Stimulated activated CD8-positive, alpha-beta memory T cell treated with anti-CD3 and anti-CD28 coated beads, Interleukin-15, amount 100 ng/mL, for 48 hours (primary cell): ENCODE measurements at places on chromosomes 3 and 15.

- DNase-seq = no peak
Measured at GRCh38 chr15:70669966-70670658, 93.2 kb downstream of the UACA start.

GRCh38 chr15:30794388-30794787 lies 109.3 kb upstream of the FAN1 start:
- no peak for DNase-seq

GRCh38 chr3:14489641-14490040 lies 50.5 kb downstream of the GRIP2 start:
- DNase-seq = no peak

DNA sequence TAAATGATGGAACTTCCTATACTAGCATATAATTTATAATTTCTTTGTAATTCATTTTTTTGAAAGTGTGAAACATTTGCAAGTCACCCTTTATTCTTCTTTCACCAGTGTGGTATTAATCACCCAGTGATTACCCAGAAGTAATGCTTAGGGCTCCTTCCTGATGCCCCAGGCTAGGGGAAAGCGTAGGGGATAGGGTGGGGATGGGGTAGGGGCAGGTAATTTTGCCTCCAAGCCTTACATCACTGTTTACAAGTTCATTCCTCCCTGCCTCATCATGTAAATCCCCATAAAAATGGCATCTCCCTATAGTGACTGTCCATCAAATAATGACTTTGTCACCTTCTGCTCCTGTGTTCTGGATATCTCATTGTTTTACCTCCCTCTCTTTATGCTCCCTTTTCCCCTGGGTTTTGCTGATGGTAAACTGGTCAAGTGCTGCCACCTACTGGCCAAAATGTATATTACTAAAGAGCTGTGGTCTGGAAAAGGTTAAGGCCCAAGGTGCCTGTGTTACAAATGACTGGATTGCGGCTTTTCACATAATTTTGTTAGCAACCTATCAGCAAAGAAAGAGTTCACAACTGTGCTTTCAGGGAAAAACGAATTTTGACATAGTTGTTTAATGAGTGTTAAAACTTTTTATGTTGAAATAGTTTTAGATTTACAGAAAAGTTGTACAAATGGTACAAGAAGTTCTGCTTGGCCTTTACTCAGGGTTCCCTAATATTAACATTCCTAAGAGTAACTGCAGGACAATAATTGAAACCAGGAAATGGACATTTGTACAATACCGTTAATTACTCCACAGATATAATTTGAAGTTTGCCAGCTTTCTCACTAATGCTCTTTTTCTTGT lies 54.7 kb downstream of the ONECUT1 start:
- DNase-seq = peak; percentile 4

DNA sequence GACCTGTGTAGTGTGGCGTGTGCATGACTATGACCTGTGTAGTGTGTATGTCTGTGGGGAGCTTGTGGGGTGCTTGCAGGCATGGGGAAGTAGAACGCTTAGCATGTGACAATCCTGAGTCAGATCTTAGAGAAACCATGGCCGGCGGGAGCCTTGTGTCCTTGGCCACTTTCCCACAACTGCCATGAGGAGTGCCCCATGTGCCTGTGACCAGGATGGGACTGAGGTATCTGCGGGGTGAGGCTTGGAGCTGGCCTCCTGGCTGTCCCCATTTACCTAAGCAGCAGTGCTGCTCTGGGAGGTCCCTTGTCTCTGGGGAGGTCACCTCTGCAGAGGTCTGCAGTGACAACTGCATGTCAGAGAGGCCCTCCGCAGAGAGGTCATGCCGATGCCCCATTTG lies 23.6 kb downstream of the TRPM1 start:
- no peak for DNase-seq

- no peak for DNase-seq
Measured at GRCh38 chr15:88690331-88690730, 51.5 kb downstream of the ISG20 start.

GRCh38 chr3:171770689-171771620 lies 39.3 kb downstream of the PLD1 start:
- DNase-seq = no peak

GRCh38 chr3:149975919-149976318 lies 5.2 kb upstream of the PFN2 start:
- no peak for DNase-seq

DNA sequence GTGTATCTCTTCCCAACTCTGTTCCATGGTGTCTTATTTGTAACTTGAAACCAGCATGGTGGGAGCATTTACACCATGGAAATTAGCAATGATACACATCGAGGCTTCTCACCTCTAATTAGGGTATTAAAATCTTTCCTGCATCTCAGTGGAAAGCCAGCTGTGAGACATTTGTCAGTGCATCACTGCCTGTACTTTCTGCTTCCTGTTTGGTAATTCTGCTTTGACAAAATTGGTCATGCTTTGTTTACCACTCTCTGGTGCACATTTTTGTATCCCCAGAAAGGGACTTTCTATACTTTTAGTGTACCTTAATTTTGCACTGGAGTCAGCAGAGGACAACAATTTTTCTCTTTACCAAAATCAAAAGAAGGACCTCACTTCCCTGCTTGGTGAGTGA lies 402.1 kb downstream of the PDCD6IP start:
- no peak for DNase-seq

GRCh38 chr15:75779504-75779903 lies 63.7 kb upstream of the UBE2Q2 start:
- DNase-seq = no peak

GRCh38 chr3:13324835-13325501 lies 95.2 kb downstream of the NUP210 start:
- DNase-seq = no peak
